ENCODE measurements at places on chromosomes 5 and 9. TPM values are rescaled to one million over a fixed set of nuclear protein-coding genes. Genes with fewer than 3 reads are reported as not detected.

GRCh38 chr5:2991884-2992283, 240.4 kb upstream of the IRX2 start:
- H3K36me3 ChIP-seq, result no peaks in the 10 kb centered on the region
- H3K27ac ChIP-seq, result no peak overlapping the region
- no peak overlapping the region for H3K4me3 ChIP-seq
- H3K27me3 ChIP-seq, result no peaks in the 10 kb centered on the region
- no peak for DNase-seq

- H3K36me3 ChIP-seq, result no peaks in the 10 kb centered on the region
- H3K4me3 ChIP-seq, result no peak overlapping the region
- no peaks in the 10 kb centered on the region for H3K27me3 ChIP-seq
- DNase-seq, result no peak
Measured at GRCh38 chr9:116741742-116742141, 54.6 kb downstream of the TRIM32 start.

DNA sequence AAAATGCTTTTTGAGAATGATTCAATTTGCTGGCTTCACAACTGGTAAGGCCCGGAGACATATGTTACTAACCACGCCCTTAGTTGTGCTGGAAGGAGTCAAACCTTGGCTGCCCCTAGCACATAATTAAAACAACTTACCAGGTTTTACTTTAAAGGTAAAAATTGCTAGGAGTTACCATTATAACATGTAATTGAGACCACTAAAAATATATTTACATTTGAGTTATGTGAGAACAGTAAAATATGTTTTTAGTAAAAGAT, 435.6 kb upstream of the CDH9 start:
- H3K27ac ChIP-seq, result no peak overlapping the region
- no peaks in the 10 kb centered on the region for H3K36me3 ChIP-seq
- no peak overlapping the region for H3K4me3 ChIP-seq
- H3K4me1 ChIP-seq, result no peaks in the 10 kb centered on the region
- no peak for DNase-seq

The KDM3B gene
- total RNA-seq, result 85.6 TPM

- H3K4me3 ChIP-seq, result no peak overlapping the region
- H3K4me1 ChIP-seq, result no peaks in the 10 kb centered on the region
- H3K27ac ChIP-seq, result no peak overlapping the region
- H3K27me3 ChIP-seq, result no peaks in the 10 kb centered on the region
- no peaks in the 10 kb centered on the region for H3K36me3 ChIP-seq
Measured at GRCh38 chr5:26024774-26025173, 1013.6 kb downstream of the CDH9 start.

DNA sequence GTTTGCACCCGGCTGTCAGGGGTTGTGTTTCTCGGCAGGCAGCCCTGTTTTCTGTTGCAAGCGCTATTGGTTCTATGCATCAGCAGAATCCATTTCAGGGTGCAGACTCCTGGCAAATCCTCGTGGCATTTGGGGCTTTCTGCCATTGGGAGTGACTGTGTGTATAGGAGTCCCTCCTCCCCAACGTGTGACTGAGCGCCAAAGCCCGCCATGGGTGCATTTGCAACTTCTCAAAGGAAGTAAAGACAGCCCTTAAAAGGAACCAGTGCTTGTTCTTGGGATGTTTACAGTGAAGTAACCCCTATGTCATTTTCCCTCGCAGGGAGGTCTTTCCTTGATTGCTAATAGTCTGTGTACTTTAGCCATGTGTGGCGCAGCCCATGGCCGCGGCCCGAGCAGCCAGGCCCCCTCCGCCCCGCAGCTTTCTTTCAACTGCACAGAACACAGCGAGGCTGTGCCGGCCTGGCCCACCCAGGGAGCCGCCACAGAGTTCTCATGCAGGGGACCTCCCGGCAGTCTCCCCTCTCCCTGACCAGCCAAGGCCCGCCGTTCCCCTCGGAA, 175.6 kb downstream of the HSD17B3 start:
- no peaks in the 10 kb centered on the region for H3K36me3 ChIP-seq
- no peak for DNase-seq
- no peaks in the 10 kb centered on the region for H3K4me1 ChIP-seq
- no peaks in the 10 kb centered on the region for H3K27me3 ChIP-seq
- H3K27ac ChIP-seq, result no peak overlapping the region
- H3K4me3 ChIP-seq, result no peak overlapping the region

Measured in CD4-positive, alpha-beta memory T cell (primary cell).